ENCODE measurements at places on chromosomes 5 and 9.

GRCh38 chr9:68669218-68669617, 35.8 kb upstream of the PIP5K1B start:
- no peak for DNase-seq

- DNase-seq: no peak
Observed at GRCh38 chr5:124410539-124411488, 335.6 kb downstream of the ZNF608 start.

- no peak for DNase-seq
Observed at GRCh38 chr9:131503626-131504465, 1.1 kb downstream of the POMT1 start.

GRCh38 chr5:13972029-13972428, 27.5 kb upstream of the DNAH5 start:
- DNase-seq: no peak

DNA sequence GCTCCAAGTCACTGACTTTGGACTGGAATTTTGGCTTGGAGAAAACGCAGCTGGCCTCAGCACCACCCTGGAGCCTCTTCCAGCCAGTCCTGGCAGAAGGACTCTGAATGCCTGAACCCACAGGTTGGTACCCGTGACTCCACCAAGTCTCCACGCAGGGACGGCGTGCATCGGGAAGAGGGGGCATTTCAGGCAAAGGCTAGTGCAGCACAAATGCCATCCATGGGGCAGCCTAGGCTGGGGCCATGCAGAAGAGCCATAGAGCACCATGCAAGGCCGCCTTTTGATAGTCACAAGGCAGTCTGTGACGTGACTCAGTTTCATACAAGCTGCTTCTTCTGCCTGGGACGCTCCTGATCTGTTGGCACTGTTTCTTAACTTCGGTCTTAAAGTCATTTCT, 28.0 kb downstream of the GDNF start:
- no peak for DNase-seq

GRCh38 chr5:94188725-94189124, 429.7 kb downstream of the KIAA0825 start:
- DNase-seq: no peak

GRCh38 chr5:96691503-96692303, 29.5 kb downstream of the CAST start:
- no peak for DNase-seq

- DNase-seq: no peak
Observed at GRCh38 chr9:127878001-127878651, 651 bp upstream of the AK1 start.
